ENCODE measurements at places on chromosomes 5 and 9. TPM values are rescaled to one million over a fixed set of nuclear protein-coding genes. Genes with fewer than 3 reads are reported as not detected.

The CXCL14 gene
- not detected for total RNA-seq

The PURA gene
- total RNA-seq: 8.0 TPM

The LRRC70 gene
- total RNA-seq: not detected

The PCDHB8 gene
- not detected for total RNA-seq

The ARHGEF28 gene
- 0.03 TPM for total RNA-seq

The PCDHA9 gene
- total RNA-seq: not detected

The HMGCR gene
- total RNA-seq: 345 TPM

The CD14 gene
- not detected for total RNA-seq

The DPP7 gene
- 3.0 TPM for total RNA-seq

The NXNL2 gene
- total RNA-seq: 0.92 TPM

The ATP10B gene
- total RNA-seq: not detected

The TIMD4 gene
- total RNA-seq: not detected

The PCDHGA9 gene
- not detected for total RNA-seq

The CKMT2 gene
- not detected for total RNA-seq

The RFESD gene
- 0.98 TPM for total RNA-seq

The KCNIP1 gene
- not detected for total RNA-seq

The HK3 gene
- not detected for total RNA-seq

The FAM219A gene
- total RNA-seq: 5.2 TPM

The LOX gene
- total RNA-seq: not detected

The OR1L8 gene
- not detected for total RNA-seq

The NUTM2G gene
- total RNA-seq: not detected

The ARID3C gene
- total RNA-seq: 1.5 TPM

The ANKRD20A1 gene
- total RNA-seq: 0.41 TPM

The SLC34A1 gene
- total RNA-seq: not detected

The GFPT2 gene
- 1.2 TPM for total RNA-seq

The GABRA6 gene
- total RNA-seq: not detected

The OTP gene
- not detected for total RNA-seq

The IL4 gene
- total RNA-seq: not detected

The GNG10 gene
- total RNA-seq: 198 TPM

The IFNA13 gene
- total RNA-seq: not detected

The SLC38A9 gene
- total RNA-seq: 24.9 TPM

The QRFP gene
- total RNA-seq: not detected

The SSNA1 gene
- 95.8 TPM for total RNA-seq

The LHX3 gene
- total RNA-seq: not detected

The PPP3R2 gene
- total RNA-seq: not detected

The PALM2AKAP2 gene
- not detected for total RNA-seq

The SLU7 gene
- 42.8 TPM for total RNA-seq
